CD4-positive, alpha-beta T cell treated with Interleukin-4 for 1 hour (primary cell): ENCODE measurements at places on chromosomes 2 and 18.

DNA sequence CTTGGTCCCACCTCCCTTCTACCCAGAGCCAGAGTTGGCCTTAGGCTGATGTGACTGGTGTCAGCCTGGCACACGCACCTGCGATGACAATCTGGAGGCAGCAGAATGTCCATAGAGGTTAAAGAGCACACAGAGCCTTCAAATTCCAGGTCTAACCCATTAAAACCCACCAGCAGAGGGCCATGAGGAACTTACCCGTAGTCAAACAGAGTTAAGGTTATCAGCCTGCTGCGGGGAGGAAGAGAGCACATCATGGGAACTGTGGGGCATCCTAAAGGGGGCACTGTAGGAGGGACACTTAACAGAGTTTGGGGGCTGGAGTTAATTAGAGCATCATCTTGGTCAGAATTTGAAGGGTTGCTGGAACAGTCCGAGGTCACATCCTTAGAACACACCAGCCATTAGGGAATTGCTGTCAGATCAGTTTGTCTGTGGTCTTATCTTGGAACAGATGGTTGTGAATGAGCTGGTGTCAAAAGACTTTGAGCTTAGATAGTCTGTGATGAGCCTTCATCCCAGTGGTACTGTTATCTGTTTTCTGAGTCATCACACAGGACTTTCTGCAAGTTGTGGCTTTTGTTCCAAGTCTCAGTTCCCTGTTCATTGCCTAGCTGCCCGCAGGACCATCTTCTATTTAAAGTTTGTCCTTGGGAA lies 248.6 kb downstream of the LOXHD1 start:
- no peak for DNase-seq

- DNase-seq = no peak
Observed at GRCh38 chr18:30982285-30982992, 60.1 kb downstream of the DSC3 start.

DNA sequence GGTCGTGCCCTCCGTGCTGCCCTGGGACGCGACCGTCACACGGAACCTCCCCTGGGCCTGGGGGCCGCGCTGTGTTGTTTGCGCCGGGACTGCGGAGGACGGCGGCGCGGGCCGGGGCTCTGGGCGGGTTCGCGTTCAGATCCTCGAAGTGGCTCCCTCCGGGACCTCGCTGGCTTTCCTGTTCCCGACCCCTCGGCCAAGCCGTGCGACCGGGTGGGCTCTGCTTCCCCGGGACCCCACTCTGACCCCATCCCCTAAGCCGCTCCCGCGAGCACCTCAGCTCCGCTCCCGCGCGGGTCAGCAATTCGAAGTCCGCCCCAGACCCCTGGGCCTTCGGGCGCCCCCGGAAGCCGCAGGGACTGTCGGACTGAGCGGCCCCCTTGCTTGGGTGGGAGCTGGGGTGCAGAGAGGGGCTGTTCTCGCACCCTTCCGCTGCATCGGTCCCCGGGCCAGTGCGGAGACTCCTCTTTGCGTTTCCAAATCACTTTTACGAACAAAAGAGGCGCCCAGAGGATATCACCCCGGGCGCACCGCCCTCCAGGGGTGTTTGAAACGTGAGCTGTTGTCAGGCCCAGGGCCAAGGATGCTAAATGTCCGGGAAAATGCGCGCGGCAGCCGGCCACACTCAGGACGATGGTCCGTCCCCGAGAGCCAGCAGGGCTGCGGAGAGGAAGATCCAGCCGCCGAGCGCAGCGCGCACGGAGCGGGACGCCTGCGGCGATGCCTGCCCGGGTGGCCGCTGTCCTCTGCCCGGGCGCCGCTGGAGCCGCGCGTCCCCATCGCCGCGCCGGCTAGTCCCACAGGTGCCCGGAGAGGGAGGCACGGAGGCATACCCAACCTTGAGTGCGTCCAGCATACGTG lies 73.5 kb downstream of the ZCCHC2 start:
- DNase-seq = no peak

DNA sequence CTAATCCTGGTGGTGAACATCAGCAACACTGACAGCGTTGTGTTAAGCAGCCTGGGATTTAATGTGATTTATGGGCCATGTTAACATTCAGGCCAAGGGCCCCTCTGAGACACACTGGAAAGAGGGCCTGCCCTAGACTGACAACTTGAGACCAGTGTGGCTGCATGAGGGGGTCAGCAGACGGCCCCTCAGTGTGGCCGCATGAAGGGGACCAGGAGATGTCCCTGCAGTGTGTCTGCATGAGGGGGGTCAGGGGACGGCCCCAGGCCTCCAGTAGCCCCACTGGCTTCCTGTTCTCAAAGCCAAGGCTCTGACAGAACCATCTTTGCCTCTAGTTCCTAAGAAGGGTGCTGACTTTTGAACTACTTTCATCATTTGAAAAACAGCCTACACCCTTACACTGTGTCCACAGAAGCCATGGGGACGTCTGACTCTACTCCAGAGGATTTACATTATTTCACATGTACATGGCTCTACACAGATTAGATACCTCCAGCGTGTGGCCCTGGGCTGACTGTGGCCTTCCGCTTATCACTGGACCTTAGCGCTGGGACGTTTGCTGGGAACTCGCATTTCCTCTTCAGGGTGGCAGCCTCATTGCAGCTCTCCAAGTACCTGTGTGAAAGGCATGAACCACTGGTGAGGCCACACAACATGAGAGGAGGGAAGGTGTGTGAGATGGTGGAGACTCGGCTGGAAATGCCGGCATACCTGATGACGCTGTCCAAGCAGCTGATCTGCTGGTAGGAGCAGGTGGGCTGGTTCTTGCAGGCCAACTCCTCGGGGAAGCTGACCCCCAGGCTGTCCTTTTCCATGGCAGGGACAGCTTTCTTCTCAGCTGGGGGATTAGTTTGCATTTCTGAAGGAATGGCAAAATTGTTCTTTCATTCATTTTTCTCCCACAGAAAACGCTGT lies 18.2 kb upstream of the HES6 start:
- DNase-seq = no peak

DNA sequence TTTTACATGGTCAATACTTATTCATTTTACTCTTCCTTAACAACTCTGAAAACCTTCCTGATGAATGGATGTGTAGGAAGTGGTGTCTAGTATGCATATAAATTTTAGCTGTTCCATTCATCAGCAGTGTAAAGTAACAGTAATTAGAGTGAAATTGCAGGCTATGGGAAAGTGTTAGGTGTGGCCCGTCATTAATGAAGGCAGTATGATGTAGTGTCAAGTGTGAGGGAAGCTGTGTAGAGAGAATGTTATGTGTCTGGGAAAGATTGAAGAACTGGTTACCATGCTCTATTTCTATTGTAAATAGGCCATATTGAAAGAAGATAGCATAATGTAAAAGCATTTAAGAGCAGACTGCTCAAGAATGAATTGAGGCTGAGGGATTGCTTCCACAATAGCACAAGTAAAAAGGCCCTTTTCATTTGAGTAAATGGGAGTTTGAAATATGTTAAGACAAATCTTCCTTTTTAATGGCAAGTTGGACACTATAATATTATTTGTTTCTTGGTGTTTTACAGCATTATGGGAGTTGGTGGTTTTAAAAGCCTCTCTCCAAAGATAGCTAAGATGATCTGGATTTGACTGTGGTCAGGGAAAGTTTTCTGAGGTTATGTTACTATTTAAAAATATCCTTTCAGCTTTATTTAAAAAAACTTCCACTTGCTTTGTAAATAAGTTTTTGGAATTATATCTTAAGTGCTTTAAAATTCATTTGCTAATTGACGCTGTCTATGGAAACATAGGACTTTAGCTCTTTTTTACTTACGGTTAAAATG lies 401.0 kb upstream of the ZEB2 start:
- no peak for DNase-seq

- DNase-seq = no peak
Observed at GRCh38 chr2:47676261-47676926, 106.6 kb upstream of the MSH6 start.

- DNase-seq = no peak
Observed at GRCh38 chr2:20044778-20045177, 6.7 kb downstream of the LAPTM4A start.

GRCh38 chr2:195330513-195330956 lies 326.5 kb upstream of the SLC39A10 start:
- no peak for DNase-seq

DNA sequence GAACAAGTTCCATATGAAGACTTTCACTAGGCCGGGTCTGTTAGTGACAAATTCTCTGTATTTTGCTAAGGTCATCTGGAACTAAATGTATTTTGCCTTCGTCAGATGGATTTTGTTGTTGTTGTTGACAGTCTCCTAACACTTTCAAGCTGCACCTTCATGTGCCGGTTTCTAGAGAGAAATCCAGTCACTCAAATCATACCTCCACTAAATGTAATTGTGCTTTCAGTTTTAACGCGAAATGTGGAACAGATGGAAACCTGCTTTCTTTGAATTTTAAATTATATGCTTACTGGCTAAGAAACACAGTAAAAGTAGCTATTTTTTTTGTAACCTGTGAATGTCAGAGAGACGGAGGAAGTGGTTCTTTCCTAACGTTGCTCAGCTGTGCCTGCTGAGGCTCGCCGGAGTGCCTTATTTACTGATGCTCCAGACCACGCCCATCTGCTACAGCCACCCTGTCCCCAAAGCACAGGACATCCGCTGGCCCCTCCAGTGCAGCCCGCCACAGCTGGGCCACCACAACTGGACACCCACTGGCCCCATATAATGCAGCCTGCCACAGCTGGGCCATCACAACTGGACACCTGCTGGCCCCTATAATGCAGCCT lies 134.7 kb downstream of the PXDN start:
- DNase-seq = no peak

- peak; percentile 61 for DNase-seq
Observed at GRCh38 chr2:46461709-46462171, 17.6 kb upstream of the TMEM247 start.
